Aorta (tissue), 5 donors: ENCODE measurements at places on chromosomes 5 and 9. TPM values are rescaled to one million over a fixed set of nuclear protein-coding genes. Genes with fewer than 3 reads are reported as not detected.

The IFNA10 gene
- not detected for total RNA-seq

The SLC6A7 gene
- not detected for total RNA-seq

The GABRA6 gene
- not detected for total RNA-seq

DNA sequence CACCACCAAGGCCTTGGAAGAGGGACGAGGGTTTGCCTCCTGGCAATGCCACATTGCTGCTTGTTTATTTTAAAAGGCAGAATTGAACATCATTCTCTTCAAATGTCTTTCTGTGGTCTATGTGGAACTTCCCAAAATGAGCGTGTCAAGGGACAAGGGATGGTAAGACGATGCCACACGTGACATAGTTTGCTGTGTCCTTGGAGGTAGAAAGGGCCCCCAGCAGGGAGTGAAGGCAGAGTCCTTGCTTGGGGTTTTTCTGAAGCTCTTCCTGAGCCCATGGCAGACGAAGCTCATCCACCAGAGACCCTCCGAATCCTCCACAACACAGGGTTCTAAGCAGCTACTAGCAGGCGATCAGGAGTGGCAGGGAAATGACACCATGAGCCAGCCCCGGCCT is 28.3 kb downstream of the PRRX2 start:
- H3K4me3 ChIP-seq = no peak overlapping the region
- no peak overlapping the region for H3K27ac ChIP-seq
- DNase-seq = no peak
- H3K4me1 ChIP-seq = peaks cover 5% of the 10 kb centered on the region
- H3K36me3 ChIP-seq = no peaks in the 10 kb centered on the region
